ENCODE measurements at places on chromosomes 2 and 18.

GRCh38 chr2:227188292-227188691, 23.9 kb downstream of the COL4A3 start:
- H3K4me3 ChIP-seq, result no peak overlapping the region
- no peaks in the 10 kb centered on the region for H3K4me1 ChIP-seq
- no peak for DNase-seq
- no peaks in the 10 kb centered on the region for H3K36me3 ChIP-seq
- H3K27ac ChIP-seq, result no peak overlapping the region

GRCh38 chr2:193350509-193350908, 1155.8 kb upstream of the TMEFF2 start:
- no peaks in the 10 kb centered on the region for H3K27me3 ChIP-seq
- H3K36me3 ChIP-seq, result no peaks in the 10 kb centered on the region
- no peak overlapping the region for H3K4me3 ChIP-seq
- peaks cover 8% of the 10 kb centered on the region for H3K4me1 ChIP-seq

DNA sequence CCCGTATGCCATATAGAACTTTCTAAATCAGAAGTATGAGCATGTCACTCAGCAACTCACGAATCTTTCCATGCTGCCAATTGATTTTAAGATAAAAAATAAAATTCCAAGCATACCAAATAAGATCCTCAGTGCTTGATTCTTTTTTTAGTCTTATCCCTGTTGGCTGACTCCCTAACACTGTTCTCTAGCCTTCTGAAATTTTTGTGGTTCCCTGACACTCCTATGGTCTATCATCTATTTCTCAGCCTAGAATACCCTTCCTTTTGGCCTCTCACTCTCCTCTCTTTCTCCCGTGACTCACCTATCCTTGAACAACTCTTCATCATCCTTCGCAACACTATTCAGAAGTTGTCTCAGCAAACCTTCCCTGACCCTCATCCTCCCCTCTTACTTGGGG, 50.5 kb downstream of the CCDC141 start:
- H3K36me3 ChIP-seq, result no peaks in the 10 kb centered on the region
- H3K27me3 ChIP-seq, result no peaks in the 10 kb centered on the region
- no peak overlapping the region for H3K27ac ChIP-seq
- DNase-seq, result no peak
- no peaks in the 10 kb centered on the region for H3K4me1 ChIP-seq

DNA sequence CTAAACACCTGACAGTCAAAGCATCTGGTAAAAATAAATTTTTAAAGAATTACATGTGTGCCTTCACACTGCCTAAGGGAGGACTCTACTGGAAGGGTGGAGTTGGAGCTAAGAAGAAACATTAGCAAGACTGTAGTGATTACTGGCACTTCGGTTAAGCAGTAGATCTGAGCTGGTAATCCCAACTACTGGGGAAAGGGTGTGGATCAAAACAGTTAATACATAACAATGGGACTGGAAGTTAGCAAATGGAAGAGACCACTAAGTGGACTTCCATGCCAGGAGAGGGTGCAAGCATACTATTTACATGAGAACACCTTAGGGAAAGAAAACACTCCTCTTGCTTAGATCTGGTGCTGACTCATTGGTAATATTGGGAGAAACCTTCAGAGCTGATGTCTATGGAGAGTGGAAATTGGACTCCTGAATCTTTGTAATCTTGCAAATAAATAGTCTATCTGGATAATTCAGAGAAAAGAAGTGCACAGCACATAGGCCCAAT, 519.6 kb upstream of the LINC00305 start:
- H3K27me3 ChIP-seq, result no peaks in the 10 kb centered on the region
- H3K4me1 ChIP-seq, result no peaks in the 10 kb centered on the region
- H3K27ac ChIP-seq, result no peak overlapping the region
- no peak for DNase-seq
- no peaks in the 10 kb centered on the region for H3K36me3 ChIP-seq

DNA sequence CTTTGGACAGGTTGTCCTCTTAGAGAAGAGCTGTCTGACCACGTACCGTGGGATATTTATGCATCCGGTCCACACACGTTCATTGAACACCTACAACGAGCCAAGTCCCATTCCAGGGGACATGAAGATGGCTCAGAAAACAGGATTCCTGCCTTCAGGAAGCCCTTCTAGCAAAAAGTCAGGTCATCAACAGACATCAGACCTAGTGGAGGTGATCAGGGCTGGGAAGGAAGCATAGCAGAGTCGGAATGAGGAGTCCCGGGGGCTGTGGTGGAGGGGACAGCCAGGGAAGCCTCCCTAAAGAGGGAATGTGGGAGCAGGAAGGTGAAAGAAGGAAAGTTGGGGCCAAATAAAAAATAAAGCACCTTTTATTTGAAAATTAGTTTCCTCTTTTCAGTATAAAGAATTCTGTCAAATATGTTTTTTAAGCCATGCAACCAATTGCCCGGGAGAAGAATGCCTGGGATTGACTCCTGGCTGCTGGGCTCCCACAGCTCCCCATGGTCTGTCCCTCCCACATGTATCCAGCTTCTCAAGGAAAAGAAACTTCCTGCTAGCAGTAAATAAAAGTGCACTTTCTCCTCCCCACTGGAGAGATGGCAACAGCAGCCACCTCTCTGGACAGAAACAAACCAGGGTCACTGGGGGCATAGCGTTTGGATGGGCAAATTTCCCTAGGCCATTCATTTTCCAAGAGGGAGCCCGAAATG, 144.8 kb downstream of the SMAD7 start:
- DNase-seq, result no peak
- no peaks in the 10 kb centered on the region for H3K27me3 ChIP-seq
- H3K4me1 ChIP-seq, result no peaks in the 10 kb centered on the region
- no peak overlapping the region for H3K27ac ChIP-seq
- no peak overlapping the region for H3K4me3 ChIP-seq
